ENCODE measurements at places on chromosomes 12 and 14.

DNA sequence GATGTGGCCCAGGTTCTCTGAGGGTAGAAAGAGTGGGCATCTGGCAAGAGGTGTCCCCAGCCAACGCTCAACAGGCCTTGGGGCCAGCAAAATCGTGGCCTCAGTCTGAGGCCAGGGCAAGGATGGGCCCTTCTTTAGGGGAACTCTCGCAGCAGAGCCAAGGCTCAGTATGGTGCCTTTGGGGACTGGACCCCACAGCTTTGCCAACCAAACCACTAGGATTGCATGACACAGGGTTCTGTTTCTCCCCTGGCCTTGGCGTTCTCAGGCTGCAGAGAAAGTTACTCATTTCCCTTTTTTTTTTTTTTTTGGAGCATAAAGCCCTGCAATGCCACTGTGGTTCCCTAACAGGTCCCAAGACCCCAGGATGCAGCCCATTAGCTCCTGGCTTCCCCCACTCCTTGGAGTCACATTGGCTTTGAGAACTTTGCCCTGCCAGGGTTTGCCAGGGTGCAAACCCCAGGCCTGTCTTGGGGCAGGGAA lies 100.6 kb downstream of the LGMN start:
- DNase-seq: no peak

DNA sequence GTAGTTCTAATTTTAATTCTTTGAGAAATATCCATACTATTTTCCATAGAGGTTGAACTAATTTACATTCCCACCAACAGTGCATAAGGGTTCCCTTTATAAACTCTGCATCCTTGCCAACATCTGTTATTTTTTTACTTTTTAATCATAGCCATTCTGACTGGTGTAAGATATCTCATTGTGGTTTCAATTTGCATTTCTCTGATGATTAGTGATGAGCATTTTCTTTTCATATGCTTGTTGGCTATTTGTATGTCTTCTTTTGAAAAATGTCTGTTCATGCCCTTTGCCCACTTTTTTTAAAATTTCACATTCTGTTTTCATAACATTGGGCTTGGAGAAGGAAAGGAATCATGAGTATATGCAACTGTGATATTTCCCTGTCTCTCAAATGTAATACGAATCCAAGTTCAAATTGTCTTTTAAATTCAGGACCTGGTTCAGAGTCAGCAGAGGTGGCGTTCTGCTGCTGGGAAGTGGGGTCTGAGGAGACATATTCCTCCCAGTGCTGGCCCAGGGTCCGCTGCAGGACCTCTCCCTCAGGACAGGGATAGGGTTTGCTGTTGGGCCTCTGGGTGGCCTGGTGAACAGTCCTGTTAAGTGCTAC lies 81.2 kb upstream of the ETV6 start:
- no peak for DNase-seq

DNA sequence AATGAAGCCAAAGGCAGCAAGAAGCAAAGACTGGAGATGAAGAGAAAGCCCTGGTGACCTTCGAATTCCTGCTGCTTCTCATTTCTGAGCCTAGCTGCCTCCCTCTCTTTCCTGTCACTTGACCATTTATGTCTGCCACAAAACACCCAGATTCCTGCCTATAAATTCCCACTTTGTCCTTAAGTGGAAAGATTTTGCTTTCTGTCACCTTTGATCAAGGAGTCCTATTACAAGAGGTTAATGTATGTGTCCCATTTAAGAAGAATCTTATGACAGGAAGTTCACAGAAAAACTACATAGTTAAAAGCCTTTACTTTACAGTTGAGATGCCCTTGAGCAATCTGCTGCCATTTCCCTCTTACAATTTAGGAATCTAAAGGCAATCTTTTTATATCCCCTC lies 155.7 kb downstream of the GALC start:
- no peak for DNase-seq

DNA sequence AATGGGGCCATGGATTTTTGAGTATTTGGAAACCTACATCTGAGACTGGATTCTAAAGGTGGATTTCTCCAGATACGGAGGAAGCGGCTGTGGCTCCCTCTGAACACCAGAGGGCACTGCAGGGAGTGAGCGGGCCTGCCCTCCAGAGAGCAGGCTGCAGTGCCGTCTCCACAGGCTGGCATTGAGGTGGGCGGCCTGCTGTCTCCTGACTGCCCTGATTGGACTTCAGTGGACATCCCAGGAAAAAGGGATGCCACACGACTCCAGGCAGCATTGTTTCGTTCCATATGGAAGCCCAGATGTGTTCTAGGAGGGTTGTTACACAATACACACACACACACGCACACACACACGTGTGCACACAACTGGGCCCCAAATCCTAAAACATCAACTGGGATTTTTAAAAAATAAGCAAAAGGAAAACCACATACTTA lies 20.9 kb upstream of the ANO2 start:
- peak; percentile 24 for DNase-seq

DNA sequence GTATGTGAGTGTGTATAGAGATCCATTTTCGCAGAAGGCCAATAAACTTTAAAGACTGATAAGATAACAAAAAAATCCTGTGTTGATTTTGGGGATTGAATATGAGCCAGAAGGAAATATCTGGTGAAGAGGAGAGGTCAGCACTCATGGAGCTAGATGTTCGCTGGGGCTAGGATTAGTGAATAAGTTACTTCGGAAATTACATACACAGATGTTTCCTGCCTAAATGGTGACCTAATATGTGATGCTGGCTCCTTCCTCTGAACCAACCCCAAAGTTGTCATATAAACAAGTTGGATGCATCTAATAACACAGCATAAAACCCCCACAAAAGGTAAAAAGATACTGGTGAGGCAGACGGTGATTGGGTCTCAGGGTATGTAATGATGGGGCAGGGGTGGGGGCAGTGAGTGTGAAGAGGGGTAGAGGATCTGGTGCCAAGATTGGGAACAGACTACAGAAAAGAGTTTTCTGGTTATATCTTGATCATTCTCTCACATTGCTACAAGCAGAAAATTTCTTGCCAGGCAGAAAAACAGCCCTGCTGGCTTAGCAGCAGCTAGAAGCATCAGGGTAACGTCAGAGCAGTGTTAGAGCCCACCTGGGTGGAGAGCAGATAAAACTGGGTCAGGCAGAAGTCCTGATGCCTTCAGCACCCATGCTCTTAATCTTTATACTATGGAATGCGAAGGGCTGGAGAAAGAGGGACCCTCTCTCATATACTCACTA lies 140.4 kb upstream of the GZMB start:
- no peak for DNase-seq

- no peak for DNase-seq
These were observed 503.7 kb downstream of the NRXN3 start for GRCh38 chr14:78673845-78674244.

DNA sequence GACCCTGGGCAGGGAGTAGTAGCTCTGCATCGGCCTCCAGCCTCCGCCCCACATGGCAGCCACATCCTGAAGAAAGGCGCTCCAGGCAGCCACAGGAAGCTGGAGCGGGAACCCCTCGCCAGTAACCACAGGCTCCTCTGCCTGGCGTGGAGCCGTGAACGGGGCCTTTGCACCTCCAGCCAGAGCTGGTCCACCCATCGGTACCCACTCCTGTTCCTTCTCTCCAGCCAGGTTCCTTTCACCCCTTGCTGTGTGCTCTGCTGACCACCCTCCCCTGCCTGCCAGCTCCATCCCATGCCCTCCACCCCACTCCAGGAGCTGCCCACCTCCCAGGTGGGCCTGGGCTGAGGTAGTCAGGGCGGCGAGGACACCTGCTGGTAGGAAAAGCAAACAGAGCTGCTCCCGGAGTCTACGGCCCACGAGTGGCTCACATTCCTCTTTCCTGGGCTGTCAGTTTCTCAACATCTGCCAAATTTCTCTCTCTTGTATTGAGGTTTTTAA lies 2.7 kb downstream of the TGFB3 start:
- DNase-seq: no peak

DNA sequence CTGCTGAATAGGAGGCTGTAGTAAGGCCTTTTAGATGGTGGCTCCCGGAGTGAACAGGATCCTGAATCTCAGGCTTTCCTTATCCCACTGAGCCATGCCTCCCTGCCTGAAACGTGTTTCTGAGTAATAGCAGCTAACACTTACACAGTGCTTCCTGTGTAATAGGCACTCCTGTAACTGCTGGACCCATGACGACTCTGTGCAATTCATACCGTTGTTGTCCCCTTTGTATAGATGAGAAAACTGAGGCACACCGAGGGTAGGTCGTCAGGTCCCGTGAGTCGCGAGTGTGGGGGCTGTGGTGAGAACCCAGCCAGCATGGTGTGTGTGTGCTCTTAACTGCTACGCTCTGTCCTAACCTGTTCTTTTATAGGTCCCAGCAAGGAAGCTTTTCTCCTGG lies 193.6 kb downstream of the CACNA1C start:
- no peak for DNase-seq

- DNase-seq: no peak
These were observed 23.0 kb upstream of the PRKAB1 start for GRCh38 chr12:119644930-119645329.

All from DMS79 treated with DMSO at 0.1 percent for 48 hours (cell line).